ENCODE measurements at places on chromosomes 7 and 10.

DNA sequence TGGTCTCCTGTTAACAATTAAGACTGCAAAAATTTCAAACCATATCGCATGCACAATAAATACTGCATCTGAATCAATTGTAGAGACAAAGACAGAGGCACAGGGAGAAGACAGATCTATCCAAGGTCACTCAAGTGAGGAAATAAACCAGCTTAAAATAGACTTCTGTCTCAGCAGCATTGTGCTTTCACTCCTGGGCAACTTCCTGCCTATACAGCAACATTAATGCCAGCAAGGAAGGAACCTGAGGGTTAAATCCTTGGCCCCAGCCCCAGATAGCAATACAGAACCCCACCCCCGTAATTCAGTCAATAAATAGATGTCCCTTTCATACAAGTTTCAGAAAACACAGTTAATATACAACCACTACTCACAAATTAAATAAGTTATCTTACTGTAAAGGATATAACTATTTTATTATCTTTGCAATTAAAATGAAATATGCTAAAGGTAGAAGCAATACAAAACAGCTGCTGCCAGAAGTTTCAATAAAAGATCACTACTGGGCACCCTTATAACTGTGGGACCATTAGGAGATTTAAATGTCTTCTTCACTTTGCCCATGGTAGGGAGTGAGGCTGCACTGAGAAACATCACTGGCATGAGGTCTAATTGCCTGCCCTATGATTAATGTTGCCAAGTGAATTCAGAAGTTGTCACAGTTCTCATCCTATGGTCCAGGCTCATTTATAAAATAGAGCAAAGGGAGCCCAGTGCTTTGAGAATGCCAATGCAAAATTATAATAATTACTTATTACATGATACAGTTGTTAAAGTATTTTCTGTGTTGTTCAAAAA, 49.4 kb downstream of the CAV1 start:
- no peak for DNase-seq

GRCh38 chr7:99525713-99526440, 21.4 kb downstream of the ZKSCAN5 start:
- DNase-seq: peak; percentile 5

- DNase-seq: peak; percentile 27
Measured at GRCh38 chr10:49161411-49161997, 26.7 kb downstream of the TMEM273 start.

DNA sequence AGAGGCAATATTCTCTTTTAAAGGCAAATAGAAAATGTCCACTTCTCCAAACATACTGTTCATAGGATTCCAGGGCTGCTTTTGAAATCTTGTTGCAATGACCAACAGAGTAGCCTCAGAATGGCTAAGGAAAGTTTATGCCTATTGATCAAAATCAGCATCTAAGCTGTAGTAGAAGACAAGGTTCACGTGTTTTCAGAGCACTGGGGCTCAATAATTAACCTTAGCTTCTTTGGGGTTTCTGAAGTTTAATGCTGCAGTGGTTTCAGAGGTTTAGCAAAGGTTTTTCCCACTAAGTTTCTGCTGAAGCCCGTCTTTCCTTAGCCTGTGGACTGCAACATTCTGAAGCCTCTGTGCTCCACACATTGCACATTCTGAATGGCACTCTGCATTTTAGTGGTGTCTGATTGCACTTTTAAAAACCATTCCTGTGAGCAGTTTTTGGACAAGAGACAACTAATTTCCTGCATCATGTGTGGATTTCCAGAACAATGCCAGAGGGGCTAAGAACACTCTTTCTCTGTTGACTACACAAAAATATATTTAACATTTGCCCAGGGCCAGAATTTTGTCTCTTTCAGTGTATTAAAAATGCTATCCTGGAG, 342.5 kb downstream of the PTEN start:
- no peak for DNase-seq

DNA sequence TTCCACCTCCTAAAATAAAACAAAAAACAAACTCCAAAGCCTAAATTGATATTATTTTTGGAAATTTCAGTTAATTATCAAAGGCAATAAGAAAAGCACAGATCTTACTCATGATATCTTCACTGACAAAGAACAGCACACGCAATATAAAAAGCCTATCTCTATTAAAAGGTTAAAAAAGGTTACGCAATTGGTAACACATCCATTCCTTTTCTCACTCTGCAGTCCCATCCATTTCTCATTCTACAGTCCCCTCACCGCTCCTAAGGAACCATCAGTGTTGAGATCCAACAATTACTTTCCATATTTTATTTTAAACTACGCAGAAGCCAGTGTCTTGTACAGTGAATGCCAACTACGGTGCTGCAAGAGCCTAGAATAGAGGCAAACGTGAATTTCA, 1.3 kb downstream of the SEC61G start:
- DNase-seq: no peak

- no peak for DNase-seq
Measured at GRCh38 chr7:107505997-107506673, 36.3 kb downstream of the GPR22 start.

DNA sequence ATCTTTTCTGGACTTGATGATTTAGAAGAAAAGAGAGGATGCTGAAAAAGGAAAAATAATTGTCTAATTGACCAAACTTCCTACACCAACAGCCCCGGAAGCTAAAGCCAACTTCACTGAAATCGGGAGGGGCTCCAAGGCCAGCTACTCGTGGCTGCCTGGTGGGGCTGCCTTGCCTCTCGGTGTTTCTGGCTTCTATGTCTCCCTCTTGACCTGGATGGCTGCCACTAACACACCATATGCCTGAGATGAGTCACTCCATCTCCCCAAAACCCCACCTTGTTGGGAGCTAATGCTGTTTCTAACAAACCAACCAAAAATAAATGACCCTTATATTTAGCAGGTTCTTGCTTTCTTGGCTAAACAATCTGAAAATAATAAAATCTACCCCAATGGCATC, 87.6 kb upstream of the AFAP1L2 start:
- no peak for DNase-seq

DNA sequence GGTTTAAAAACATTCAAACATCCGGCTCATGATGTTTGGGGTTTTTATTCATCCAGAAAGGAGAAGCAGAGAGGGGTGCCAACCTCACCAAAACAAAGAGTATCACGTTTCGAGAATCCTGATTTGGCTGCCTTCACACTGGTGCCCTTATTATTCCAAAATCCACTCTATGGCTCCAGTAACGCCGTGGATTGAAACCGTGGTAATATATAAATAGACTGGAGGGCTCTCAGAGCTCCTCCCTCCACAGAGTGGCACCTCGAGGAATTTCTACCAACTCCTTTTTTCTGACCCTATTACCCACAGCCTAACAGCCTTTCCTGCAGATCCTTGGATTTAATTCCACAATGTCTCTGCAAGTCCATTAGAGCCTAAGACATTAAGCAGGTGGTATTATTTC, 353.6 kb downstream of the CRPPA start:
- no peak for DNase-seq

- no peak for DNase-seq
Measured at GRCh38 chr10:119394657-119395279, 147.8 kb downstream of the RGS10 start.

DNA sequence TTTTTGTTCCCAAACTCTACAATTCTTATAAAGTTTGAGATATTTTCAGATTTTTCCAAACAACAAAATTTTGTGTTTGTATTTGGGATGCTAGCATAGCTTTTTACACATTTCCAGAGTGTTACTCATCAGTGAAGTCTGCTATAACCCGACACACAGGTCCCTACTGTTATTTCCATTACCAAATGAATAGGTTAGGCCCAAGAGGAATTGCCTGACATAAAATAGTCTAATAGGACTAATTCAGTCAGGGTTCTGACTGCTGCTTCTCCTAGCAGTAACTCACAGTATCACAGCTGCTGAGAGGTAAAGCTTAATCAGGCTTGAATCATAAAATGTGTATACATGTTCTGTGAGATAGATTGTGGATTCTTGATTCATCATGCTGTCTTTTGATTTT, 49.1 kb upstream of the STRIP2 start:
- DNase-seq: no peak

- DNase-seq: no peak
Measured at GRCh38 chr7:114988026-114988425, 66.1 kb downstream of the MDFIC start.

DNA sequence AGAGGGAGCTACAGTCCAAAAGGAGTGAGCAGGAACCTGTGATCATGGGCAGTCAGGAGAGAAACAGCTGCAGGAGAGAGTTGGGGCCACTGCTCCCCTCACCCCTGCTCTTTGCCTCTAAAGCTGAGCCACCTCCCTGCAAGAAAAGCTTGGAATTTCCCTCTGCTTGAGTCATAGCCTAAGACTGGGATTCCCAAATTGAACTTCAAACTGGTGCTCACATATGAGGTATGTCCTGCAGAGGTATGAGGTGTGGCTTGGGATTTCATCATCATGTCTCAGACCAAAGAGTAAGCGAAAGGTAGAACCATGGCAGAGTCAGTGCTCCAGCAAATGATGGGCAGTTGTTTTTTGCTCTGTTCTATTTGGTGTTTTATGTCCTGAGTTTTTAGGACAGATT, 237.1 kb upstream of the NRP1 start:
- DNase-seq: no peak
